ENCODE measurements at places on chromosomes 3 and 15.

DNA sequence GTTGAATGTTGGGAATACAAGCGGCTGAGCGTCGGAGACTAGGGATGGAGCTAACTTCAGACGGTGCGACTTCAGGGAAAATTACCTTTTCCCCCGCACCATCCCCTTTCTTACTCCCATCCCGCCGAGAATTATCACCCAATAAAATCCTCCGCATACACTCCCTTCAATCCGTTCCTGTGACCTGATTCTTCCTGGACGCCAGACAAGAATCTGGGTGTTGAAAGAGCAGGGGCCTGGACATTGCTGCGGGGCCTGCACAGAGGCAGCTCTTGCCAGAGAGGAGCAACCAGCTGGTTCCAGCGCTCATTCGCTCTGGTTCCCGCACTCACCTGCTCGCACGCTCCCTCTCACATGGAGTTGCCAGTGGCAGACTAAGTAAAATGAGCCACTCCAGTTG, 241.9 kb downstream of the ALCAM start:
- no peak overlapping the region for H3K27ac ChIP-seq
- H3K27me3 ChIP-seq: no peaks in the 10 kb centered on the region
- H3K36me3 ChIP-seq: no peaks in the 10 kb centered on the region
- DNase-seq: no peak
- H3K4me3 ChIP-seq: no peak overlapping the region

- no peak overlapping the region for H3K4me3 ChIP-seq
- DNase-seq: no peak
- H3K4me1 ChIP-seq: no peaks in the 10 kb centered on the region
- H3K27ac ChIP-seq: no peak overlapping the region
Observed at GRCh38 chr3:60650171-60650570, 601.1 kb downstream of the FHIT start.

DNA sequence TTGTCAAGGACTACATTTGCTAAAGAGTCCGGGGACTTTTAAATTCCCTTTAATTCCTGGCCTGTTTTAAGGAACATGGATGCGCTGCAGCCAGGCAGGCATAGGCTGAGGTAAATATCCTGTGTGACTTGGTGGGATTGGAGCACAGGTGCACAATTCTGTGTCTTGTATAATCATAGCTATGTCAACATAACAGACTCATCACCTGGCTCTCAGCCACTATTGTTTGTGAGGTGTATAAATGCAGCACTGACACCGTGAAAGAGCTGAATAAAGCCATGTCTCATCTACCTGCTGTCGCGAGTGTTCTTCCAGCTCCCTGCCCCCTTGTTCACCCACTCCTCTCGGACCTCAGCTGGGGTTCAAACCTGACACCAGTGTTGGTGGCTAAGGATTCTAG, 109.7 kb downstream of the MFSD1 start:
- no peaks in the 10 kb centered on the region for H3K4me1 ChIP-seq
- H3K4me3 ChIP-seq: no peak overlapping the region
- H3K36me3 ChIP-seq: no peaks in the 10 kb centered on the region
- H3K27me3 ChIP-seq: no peaks in the 10 kb centered on the region

DNA sequence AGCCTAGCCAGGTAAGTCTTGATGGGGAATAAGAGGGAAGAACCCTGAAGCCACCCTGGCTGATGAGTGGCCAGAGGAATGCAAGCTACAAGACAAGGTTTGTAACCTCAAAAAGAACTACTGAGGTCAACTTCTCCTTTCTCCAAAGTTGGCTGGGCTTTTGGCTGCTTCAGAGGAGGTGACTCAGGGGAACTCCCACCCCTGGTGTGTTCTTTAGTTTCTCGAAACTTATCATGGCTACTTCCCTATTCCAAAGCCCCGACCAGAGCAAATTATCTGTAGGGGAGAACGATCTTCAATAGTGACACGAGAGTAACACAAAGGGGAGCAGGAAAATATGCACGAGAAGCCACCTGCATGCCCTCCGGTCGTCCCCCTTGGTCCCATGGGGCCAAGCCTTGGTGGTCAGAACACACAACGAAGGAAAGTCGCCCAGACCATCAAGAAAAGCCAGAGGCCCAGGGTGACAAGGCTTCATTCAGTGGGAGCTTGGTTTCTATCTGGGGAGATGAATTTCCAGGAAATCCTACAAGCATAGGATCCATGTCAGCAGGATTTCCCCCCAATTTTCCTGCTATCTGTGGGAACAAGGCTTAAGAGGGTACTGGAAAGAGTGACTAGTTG, 6.5 kb upstream of the BCL2A1 start:
- no peaks in the 10 kb centered on the region for H3K27me3 ChIP-seq
- DNase-seq: no peak
- no peaks in the 10 kb centered on the region for H3K36me3 ChIP-seq
- no peak overlapping the region for H3K27ac ChIP-seq
- H3K4me1 ChIP-seq: no peaks in the 10 kb centered on the region

DNA sequence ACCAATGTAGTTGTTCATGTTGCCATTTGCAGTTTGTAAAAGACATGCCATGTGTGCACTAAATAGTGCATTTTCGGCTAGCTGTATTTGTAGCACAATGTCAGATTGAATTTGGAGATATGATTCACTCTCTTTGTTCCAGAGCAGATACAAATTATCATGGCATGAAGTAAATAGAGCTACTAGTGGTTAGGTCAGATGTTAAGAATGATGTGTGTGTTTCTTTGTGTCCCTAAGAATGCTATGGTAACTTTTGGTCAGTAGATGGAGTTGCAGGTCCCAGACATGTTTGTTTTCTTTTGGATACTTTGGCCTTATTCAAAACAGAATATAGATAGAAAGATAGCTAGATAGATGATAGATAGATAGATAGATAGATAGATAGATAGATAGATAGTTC, 595.8 kb downstream of the NLGN1 start:
- H3K27ac ChIP-seq: no peak overlapping the region
- no peaks in the 10 kb centered on the region for H3K4me1 ChIP-seq
- no peaks in the 10 kb centered on the region for H3K36me3 ChIP-seq
- DNase-seq: no peak
- H3K27me3 ChIP-seq: no peaks in the 10 kb centered on the region

- no peak for DNase-seq
- no peak overlapping the region for H3K4me3 ChIP-seq
- no peak overlapping the region for H3K27ac ChIP-seq
- H3K27me3 ChIP-seq: no peaks in the 10 kb centered on the region
Observed at GRCh38 chr15:101239724-101240136, 12.1 kb downstream of the CHSY1 start.

Data from body of pancreas (tissue), 4 donors.